ENCODE measurements at places on chromosomes 3 and 15.

DNA sequence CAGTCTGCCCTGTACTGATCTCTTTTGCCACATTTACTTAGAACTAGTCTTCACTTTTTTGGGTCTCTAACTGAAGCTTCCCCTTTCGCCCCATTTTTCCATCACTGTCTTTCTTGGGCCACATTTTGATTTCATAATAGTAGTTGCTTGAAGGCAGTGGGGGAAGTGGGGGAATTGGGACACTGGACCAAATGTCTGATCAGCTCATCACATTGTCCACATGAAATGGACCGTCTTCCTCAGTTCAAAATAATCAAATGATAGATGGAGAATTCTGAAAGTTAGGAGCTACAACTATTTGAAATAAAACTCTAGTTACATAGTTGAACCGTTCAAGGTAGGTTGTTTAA lies 747 bp downstream of the PDCD6IP start:
- no peak for DNase-seq

- no peak for DNase-seq
These were observed 17.9 kb downstream of the SHF start for GRCh38 chr15:45169608-45170480.

- DNase-seq: no peak
These were observed 121.6 kb upstream of the ROPN1 start for GRCh38 chr3:124113485-124113884.

- no peak for DNase-seq
These were observed 22.1 kb downstream of the CDIN1 start for GRCh38 chr15:36601497-36601932.

DNA sequence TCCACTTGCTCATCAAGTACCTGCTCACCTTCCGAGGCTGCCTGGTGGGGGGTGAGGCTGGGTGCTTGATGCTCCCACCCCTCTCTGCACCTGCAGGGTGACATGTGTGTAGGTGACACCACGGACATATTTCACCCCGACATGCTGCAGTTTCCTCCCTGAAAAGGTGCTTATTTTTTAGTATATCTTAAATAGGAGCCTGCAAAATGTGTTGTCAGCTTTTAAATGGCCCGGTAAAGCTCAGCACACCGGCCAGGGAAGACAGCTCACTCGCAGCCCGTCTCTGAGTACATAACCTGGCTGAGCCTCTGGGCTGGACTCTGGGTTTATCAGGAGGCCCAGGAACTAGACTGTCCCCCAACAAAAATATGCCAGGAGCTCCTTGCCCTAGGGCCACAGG lies 89.3 kb upstream of the LINGO1 start:
- DNase-seq: no peak

DNA sequence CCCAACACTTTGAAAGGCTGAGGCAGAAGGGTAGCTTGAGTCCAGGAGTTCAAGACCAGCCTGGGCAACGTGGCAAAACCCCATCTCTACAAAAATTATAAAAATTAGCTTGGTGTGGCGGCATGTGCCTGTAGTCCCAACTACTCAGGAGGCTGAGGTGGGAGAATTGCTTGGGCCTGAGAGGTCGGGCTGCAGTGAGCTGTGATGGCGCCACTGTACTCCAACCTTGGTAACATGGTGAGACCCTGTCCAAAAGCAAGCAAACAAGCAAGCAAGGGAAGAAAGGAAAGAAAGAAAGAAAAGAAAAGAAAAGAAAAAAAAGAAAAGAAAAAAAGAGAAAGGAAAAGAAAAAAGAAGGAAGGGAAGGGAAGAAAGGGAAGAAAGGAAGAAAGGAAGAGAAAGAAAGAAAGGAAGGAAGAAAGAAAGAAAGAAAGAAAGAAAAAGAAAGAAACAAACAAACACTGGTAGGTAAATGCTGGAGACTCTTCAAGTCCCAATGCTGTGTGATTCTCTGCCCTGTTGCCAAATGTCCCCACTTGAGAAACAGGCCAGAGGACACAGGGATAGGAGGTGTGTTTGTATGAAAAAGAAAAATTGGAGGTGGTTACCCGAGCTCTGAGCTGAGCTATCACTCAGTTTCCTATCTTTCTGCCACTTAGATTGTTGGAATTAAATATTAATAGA lies 121.1 kb downstream of the RAB11A start:
- no peak for DNase-seq

GRCh38 chr15:30953731-30954378 lies 37.6 kb downstream of the MTMR10 start:
- DNase-seq: peak; percentile 54

- DNase-seq: no peak
These were observed 152.9 kb downstream of the MECOM start for GRCh38 chr3:169510693-169511010.

DNA sequence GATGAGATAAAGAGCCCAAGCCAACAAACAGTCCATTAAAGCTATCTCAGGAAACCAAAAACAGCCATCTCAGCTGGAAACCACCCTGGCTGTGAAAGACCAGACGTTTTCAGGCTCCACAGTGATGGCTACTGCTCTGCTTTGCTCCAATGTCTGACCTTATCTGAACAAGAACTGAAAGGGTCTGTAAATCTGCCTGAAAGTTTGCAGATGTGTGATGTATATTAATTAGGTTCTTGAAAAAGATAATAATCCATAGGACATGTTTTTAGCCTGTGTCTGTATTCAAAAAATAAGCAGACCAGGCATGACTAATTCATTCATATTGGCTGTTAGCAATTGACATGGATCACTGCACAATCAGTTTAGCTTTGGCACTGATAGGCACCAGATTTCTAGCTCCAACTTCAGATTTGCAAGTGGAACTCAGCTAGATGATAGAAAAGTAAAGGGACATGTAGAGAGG lies 611.4 kb upstream of the NAALADL2 start:
- DNase-seq: no peak

DNA sequence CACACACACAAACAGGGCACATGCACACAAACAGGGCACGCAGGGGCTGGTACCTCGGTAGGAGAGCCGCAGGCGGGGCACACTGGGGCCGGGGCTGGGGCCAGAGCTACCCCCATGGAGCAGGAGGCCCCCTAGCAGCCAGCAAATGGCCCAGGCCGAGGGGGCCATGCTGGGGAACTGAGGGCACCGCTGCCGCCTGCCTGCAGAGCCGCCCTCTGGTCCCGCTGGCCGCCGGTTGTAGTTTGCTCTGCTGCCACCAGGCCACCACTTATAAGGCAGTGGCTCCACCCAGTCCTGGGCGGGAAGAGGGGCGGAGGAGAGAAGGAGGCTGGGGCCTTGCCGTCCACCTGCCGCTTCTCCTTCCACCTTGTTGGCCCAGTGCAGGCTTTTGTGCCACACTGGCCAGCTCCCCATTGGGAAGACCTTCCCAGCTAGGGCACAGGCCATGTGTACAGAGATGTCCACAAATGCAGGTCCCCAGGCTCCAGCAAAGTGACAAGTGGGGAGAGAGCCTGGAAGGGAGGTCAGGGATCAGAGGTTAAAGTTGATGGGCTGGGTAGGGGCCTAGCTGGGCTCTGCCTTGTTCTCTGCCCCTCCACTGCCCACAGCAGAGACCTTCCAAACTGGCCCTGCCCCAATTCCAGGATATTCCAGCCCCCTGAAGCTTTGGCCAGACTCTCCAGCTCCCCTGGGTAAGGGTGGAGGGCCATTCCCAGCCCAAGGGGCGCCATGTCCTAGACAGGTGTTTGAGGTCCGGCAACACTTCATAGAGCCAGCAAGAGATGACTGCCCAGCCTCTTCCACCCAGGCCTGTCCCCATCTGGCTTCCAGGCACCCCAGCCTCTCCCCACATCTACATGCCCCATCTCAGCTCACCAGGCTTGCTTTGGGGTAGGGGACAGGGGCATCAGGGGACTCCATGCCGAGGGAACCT lies at the start of gene SEMA3G:
SEMA3G (minus strand) TSS at position 244 of the 934 bp plus-strand sequence; CDS start at position 168, 76 bp downstream.
- DNase-seq: no peak

DNA sequence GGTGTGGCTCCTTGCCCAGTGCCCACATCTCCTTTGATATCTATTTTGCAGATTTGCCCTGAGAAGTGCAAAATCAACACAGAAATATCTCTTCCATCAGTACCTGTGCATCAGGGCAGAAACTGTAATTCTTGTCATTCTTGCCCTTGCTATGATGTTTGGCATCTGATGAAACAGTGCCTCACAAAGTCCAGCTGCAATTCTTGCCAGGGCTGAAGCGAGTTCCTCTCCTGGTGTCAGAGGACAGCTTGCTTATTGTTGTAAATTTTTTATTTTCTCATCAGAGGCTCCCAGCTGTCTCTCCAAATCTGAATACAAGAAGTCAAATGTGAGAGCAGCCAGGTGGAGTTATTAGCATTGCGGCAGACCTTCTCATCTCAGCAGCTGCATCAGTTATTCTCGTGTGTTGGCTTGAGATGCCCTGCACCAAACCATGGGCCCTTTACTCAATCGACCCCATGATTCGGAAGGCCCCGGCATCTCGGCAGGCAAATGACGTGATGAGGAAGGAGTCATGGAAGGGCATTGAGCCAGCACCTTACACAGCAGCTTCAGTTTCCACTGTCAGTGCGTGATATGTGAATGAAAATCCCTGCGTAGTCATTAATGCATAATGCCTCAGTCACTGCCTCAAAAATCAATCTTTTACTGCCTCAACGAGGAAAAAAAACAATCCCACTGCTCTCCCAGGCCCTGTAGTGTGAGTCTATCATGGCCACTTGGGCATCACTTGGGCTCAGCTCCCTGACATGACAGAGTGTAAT lies 93.4 kb downstream of the CCNL1 start:
- DNase-seq: no peak

DNA sequence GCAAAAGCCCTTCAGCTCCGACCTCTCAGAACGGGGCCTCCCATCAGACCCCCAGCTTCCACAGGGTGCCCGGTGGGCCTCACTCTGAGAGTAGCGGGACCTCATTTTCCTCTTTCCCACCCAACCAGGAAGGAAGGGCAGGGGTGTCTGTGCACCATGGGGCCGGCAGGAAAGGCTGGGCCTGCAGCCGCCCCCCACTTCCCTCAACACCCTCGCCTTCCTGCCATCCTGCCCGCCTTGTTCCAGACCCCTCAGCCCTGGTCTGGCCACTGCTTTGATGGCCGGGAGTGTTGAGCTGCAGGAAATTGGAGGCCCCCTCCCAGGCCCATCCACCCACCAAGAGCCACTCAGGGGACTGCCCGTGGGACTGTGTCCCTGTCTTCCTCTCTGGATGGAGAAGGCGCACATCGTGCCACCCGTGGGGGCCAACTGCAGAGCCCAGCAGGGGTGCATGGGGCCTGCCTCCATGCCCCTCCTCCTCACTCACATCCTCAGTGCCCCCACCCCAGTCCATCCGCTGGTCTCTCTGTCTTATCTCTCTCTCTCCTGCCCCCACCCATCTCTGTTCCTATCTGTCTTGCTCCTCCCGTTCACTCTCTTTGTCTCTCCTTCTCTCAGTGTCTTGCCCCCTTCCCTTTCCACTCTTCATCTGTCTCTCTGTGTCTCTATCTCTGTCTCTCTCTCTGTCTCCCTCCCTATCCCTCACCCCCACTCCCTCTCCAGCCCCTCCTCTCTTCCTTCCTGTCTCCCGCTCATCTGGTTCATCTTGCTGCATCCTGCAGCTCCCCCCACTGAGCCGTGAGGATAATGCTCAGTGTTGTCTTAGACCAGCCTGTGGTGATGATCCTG lies 1.8 kb upstream of the PLXND1 start:
- no peak for DNase-seq

- no peak for DNase-seq
These were observed 20.5 kb downstream of the DCLK3 start for GRCh38 chr3:36743826-36744225.

GRCh38 chr3:126294211-126294808 lies 62.9 kb downstream of the KLF15 start:
- DNase-seq: no peak

DNA sequence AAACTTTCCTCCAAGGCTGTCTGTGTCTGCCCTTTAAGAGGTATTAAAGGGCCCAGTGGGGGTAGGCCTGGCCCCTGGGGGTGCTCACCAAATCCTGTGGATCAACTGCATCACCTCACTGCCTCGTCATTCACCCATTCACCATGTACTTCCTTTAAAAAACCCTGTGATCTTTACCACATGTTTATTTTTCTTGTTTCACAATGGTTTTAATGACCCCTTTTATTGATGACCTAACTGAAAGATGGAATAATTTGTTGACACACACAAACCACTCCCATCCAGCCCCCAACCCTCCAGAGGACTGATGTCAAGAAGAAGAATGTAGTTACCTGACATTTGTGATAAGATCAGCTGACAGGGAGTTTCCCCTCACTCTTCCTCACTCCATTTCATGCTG lies 40.8 kb downstream of the KCNAB1 start:
- DNase-seq: no peak

DNA sequence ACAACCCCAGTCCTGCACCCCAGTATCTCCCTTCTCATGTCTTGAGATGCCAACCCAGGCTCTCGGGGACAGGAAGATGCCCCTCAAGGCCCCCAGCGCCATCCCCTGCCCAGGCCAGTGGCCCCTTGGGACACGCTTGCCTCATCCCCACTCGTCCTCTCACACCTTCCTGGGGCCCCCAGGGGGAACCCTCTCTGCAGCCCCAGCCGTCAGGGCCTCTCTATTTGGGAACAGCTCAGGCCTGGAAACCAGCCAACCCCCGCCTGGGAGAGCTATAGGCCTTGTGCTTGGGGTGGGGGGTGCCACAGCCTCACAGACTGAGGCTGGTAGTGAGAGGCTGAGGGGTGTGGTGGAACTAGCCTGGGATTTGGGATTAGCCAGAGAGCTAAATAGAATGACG lies 7.8 kb downstream of the LINGO1 start:
- DNase-seq: no peak

DNA sequence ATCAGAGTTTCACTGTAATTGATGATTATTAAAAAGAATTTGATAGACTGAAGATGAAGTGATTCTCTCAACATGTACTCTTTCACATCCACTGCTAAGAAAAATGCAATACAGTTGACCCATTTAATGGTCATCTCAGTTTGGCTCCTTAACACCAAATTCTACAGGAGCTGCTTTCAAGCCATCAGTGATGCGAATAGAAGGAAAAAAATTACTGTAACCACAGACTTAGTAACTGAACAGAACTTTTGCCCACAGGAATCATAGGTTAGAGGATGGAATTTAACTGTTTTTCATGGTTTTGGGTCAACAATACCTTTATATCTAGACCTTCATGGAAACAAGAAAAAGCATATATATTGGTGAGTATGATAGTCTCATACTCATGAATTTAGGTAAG lies 633.5 kb downstream of the CADM2 start:
- DNase-seq: no peak

- no peak for DNase-seq
These were observed 333.3 kb upstream of the THBS1 start for GRCh38 chr15:39247574-39247973.

DNA sequence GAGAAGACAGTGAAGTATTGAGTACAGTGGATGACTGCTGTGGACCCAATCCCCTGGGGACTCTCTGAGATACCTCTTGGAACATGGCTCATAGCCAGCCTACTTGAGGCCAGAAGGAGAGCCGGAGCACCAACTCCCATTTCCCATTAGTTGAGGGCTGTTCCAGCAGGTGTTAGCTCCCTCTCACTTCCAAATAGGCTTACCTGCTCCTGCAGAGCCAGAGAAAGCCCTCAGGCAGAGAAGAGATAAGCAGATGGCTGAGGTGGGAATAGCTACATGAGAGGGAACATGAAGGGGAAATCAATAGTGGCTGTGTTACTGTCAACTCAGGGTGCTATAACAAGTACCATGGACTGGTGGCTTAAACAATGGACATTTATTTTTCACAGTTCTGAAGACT lies 4.6 kb upstream of the CCK start:
- DNase-seq: no peak

GRCh38 chr3:2937055-2937454 lies 173.1 kb downstream of the IL5RA start:
- DNase-seq: no peak

GRCh38 chr3:74288761-74289160 lies 325.7 kb downstream of the CNTN3 start:
- no peak for DNase-seq

- DNase-seq: no peak
These were observed 151.1 kb downstream of the DOCK3 start for GRCh38 chr3:50825841-50826240.
